ENCODE measurements at places on chromosomes 1 and 21.

DNA sequence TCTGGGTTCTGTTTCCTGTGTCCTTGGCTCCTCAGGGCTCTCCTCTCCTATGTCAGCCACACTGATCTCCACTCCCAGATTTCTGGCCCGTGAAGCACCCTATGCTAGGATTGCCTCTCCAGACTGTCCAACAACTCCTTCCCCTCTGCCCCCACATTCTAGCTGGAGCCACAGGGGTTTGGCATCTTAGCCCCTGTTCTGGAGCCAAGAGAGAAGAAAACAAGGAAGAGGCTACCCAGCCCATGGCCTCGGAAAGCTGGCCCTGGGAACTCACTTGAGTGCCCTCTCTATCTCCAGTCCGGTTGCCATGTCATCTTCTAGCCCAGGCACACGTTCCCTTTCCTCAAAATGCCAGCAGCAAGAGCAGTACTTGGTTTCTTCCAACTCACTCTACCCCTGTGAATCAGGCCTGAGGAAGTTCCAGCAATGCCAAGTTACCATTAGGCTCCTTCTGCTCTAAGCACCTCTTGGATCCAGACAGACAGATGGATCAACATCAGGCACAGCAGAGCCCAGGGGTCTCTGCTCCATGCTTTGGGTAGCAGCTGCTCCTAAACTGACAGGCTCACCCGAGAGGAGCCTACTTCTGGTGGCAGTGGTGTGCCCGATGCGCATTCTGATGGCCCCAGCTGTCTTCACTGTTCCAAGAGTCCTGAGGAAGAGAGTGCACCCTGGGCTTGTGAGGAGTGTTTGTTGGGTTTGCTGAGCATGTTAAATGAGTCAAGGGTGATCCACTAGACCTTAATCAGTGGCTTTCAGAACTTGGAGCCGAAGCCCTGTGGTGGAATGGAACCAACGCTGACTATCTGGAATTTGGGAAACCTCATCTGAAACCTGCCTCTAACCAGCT, 11.6 kb upstream of the GPR61 start:
- no peak for DNase-seq

DNA sequence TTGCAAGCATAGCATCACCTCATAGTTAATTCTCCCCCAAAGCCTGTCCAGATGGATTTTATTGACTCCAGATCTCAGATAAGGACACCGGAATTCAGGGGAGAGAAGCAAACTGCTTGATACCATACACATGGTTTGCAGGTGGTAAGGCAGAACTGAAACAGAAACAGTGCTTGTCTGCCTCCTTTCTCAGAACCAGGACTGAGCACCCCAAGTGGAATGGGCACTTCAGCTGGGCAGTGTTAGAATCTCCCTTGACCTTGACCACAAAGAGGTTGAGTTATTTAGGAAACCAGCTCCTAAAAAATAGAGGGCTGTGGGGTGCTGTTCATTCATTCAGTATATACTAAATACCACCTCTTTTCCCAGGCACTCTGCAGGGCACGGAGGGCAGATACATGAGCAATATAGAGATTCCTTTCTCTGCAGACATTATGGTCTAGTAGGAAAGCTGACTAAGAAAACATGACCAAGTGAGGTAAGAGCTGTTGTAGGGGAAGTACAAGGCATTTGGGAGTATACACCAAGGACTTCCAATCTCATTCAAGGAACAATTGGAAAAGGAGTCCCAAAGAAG, 185.2 kb downstream of the C1orf94 start:
- DNase-seq, result no peak

DNA sequence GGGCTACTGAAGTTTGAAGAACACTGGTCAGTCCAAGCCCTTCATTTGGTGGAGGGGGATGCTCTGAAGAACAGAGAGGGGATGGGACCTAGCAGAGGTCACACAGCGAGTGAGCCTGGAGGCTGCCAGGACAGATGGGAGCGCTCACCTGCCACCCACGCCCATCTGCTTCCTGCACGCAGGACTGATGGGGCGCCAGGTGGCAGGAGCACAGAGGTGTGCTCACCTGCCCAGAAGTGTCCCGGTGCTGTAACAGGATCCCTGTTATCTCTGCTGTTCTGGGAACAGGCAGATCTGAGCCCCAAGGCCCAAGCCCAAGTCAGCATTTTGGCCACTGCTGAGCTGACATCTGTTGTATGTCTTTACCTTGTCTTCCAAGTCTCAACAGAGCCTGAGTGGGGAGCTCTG, 40.5 kb downstream of the EPHB2 start:
- DNase-seq, result no peak

DNA sequence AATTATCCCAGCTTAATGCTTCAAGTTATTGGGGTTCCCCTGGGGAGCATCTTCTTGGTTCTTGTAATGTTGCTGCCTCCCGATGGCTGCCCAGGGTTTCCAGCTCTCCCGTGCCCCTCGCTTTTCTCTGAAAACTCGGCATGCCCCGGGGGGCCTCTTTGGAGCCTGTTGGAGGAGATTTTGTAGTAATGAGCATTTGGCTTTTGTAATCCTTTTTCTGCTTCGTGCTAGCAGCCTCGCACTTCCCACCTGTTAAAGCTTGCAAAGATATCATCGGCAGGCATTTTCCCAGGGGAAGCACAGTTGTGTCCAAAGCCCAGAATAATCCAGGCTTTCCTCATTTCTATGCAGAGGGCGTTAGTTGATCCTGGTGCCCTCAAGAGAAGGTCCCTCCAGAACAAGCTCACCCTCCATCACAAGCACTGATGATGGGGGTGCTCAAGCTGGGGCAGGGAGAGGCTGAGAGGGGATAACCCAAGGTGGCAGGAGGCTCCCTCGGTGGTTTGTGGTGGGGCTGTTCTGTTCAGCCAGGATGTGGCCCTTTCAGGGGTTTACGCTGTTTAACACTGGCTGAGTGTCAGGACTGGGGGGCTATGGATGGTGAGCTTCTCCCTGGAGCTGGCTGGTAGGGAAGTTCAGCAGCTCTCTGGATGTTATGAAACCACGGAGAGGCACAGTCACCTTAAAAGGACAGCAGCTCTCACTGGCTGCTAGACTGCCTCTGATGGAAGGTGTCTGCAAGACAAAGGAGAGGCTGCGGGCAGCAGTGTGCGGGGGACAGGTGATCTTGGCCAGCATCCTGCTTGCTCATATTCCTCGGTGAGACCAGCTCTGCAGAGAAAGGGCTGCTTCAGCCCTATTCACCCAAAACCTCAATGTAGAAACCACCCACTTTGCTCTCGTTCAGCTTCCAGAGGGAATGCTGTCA, 477.1 kb upstream of the VAMP3 start:
- DNase-seq, result no peak

- no peak for DNase-seq
These were observed 9.6 kb downstream of the SMAP2 start for GRCh38 chr1:40383095-40383487.

DNA sequence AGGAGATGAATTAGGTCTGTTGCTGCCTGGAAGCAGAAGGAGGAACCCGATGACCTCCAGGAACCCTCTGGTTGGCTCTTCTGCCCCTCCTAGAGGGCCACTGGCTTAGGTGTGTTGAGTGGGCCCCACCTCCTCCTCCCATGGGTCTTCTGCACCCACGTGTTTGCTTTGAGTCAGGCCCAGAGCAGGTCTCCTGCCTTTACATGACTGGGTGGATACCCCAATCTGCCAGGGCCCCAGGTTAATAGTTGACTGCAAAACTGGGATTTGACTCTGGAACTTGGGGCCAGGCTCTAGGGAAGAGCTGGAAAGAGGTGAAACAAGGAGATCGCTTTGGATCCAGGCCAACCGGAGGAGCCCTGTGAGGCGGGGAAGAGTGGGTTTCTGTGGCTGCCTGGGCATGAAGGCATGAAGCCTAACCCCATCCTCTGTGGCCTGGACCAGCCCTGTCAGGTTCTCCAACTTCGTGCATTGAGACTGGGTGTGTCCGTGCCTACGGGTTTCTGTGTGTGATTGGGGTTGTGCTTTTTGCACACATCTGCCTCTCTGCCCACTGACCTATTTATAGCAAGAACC, 7.8 kb upstream of the LAD1 start:
- no peak for DNase-seq

DNA sequence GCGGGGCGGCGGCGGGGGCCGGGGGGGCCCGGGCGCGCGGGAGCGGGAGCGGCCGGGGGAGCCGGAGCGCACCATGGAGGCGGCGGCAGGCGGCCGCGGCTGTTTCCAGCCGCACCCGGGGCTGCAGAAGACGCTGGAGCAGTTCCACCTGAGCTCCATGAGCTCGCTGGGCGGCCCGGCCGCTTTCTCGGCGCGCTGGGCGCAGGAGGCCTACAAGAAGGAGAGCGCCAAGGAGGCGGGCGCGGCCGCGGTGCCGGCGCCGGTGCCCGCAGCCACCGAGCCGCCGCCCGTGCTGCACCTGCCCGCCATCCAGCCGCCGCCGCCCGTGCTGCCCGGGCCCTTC, 546 bp downstream of the SKI start:
- no peak for DNase-seq

DNA sequence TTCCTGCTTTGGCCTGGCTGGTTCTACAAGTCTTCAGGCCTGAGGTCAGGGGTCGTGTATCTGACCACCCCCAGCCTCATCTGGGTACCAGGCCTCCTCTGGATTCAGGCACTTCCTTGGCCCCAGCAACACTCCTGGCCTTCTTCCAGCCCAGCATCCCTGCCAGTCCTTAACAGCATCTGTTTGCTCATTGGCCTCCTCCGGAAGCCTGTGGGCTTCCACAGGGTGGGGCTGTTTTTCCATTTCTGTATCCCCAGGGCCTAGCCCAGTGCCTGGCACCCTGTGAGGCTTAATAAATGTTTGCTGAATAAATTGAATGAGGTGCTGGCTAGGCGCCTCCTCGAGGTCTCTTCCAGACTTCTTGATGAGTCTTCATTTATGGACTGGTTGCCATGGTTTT, 21.5 kb upstream of the GPR37L1 start:
- no peak for DNase-seq

Measured in GM04504 (cell line).